ENCODE measurements at places on chromosomes 4 and X.
A peak's percentile ranks its signal among the peaks of the same experiment; 100 is the strongest.

DNA sequence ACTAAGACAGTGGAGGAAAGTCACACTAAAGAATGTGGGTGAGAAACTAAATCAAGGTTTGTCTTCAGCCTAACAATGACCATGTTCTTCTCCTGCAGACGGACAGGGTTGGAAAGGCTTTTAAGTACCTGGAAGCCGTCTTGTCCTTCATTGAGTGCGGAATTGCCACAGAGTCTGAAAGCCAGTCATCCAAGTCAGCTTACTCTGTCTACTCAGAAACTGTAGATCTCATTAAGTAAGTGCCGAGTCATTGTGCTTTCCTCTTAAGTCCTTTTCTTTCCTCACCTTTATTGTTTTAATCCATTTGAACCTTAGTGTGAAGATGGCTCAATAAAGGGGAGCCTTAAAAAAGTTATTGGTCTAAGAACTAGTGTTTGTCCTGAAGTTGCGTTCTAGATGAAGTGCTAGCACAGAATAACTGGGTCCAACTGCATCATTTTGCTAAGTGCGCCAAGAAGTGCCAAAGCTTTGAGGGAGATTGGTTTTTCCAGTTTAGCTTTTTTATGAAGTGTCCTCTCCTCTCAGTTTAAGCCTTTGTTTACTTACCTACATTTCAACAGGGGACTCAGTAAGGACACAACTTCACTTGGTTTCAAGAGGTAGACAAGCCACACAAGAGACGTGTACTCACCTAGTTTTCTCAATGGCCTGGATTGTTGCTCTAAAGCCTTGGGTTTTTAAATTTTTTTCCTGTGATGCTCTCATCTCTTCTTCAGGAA, 89.3 kb downstream of the KLHL8 start:
- DNase-seq: no peak

DNA sequence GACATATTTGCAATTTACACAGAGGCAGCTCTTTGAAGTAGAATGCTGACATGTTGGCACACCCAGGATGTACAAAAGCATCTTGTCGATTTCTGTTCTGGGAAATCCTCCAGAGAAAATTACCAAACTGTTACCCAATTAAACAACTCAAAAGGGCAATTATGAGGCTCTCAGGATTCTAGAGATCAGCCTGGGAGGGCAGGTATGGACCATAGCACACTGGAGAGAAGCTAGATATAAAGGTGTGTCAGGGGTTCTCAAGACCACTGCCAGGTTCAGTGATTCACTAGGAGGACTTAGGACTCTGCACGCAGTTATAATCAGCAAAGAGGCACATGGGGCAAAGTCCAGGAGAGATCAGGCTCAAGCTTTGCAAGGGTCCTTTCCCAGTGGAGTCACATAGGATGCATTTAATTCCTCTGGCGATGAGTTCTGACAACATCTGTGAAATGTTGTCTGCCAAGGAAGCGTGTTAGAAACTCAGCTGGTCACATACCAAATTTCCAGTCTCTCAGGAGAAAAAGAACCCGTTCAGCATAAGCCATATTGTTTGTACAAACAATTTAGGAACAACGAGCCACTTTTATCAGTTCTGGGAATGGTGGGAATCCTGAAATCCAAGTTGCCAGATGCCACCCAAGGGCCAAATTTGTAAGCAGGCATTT, 100.8 kb downstream of the SYTL5 start:
- no peak for DNase-seq

DNA sequence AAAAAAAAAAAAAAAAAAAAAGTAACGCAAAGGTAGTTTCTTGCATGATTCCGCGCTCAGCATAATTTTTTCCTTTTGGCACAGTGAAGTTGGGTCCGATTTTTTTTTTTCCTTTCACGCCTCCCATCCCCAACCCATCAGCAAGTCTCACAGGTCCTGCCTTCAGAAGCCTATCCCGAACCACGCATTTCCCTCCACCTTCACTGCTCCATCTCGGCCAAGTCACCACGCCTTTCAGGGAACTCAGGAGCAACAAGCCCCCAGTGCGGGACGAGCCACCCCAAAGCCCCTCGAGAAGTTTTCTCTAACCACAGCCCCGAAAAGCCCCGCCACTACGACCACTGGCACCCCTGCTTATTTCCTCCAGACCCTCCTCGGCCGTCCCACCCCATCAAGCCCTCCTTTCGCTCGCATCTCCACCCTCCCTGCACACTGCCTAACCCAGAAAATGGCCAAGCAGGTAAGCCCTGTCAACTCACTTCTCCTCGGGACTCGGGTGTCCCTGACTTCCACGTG, 1.0 kb downstream of the SLBP start:
- DNase-seq: no peak

GRCh38 chr4:126627255-126627654, 1005.5 kb upstream of the INTU start:
- DNase-seq: no peak

DNA sequence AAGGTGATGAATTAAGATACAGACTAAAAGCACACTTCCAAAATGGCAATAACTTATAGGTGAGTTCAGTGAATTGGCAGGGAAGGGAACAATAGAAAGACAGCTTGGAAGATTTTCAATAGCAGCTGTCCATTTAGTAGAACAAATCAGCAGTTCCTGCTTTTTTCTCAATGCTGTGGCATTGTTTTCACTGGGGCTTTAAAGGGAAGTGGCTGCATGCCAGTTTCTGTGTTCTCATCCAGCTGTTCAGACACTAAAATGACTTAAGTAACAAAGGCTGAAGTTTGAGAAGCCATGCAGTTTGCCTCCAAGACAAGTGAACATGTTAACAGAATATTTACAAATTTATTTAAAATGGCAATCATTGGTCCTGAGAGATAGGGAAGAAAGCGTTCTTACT, 291.9 kb downstream of the FAM47A start:
- no peak for DNase-seq

DNA sequence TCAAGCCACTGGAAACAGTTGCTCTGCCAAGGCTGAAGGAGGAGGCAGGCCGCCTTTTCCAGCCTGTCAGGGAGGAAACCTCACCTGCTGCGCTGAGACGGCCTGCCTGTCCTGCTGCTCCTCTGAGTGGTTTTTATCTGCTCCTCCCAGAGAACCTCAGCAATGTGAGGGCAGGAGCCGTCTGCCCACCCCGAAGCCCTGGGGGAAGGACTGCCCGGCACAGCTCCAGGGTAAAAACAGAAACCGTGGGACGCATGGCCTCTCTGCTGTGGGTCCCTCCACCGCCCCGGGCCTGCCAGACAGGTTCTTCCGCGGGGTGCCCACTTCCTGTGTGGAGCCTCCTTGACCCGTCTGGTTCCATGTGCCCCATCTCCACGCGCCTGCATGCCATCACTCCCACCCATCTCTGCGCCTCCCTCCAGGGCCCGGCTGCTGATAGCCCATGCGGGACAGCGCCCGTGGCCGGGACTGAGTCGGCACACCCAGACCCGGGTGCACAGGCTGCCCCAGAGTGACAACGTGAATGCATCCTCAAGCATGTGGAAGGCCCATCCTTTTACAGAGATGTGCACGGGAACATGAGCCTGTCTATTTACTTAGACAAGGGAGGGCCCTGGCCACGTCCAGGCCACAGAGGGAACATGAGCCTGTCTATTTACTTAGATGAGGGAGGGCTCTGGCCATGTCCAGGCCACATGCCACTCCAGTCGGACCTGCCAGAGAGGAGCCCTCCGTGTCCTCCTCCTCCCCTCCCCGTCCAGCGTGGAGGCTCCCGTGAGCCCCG, 4.0 kb upstream of the SLC49A3 start:
- no peak for DNase-seq

GRCh38 chr4:11028334-11028733, 343.8 kb upstream of the CLNK start:
- no peak for DNase-seq

DNA sequence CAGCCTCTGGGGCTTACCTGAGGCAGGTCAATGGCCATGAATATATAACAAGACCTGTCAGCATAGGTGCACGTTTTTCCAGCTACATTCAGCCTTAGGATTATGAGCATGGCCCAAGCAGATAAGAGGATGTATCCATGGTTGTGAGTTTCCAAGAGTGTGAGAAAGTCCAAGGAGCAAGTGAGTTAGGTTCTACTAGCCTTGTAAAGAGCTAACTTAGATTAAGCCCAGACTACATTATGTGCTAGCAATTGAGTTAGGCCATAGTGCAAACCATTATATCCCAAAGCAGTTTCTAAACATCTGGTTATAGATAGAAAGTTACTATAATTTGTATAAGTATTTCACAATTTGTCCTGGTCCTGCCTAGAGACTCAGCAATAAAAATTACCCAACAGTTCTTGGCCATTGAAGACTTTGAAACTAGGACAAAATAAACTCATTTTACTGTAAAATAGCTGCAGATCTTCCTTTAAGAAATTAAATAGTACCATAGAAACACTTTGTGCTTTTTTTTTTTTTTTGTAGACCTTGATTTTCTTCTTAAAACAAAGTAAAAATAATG, 312.0 kb downstream of the CAMK2D start:
- DNase-seq: no peak

GRCh38 chr4:53684136-53685130, 93.1 kb upstream of the LNX1 start:
- no peak for DNase-seq

GRCh38 chr4:119315036-119315435, 6.9 kb downstream of the FABP2 start:
- DNase-seq: no peak

GRCh38 chr4:153374442-153374841, 30.0 kb downstream of the MND1 start:
- DNase-seq: no peak

- DNase-seq: no peak
Measured at GRCh38 chr4:38688676-38689355, 24.8 kb downstream of the KLF3 start.

GRCh38 chrX:38403834-38404233, 51.4 kb downstream of the OTC start:
- DNase-seq: no peak

- DNase-seq: no peak
Measured at GRCh38 chr4:156888762-156889161, 82.8 kb downstream of the PDGFC start.

- DNase-seq: no peak
Measured at GRCh38 chr4:40059362-40059761, 2.7 kb downstream of the N4BP2 start.

- no peak for DNase-seq
Measured at GRCh38 chr4:8040607-8041006, 100.9 kb upstream of the AFAP1 start.

DNA sequence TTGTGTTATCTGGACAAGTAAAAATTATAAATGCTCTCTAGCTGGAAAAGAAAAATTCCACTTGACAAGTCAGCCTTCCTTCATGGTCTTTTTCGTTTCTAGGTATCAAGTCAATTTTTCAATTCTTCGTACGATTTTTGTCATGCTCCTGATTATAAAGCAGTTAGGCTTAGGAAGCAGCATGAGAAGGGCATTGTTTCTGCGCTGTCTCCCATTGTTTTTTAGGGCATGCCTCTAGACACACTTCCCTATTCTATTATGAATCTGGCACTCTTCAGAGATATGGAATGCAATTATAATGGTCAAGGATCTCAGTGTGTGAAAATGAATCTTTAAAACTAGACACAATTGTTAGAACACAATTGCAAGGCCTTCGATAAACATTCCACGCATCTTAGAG, 164.1 kb upstream of the FAT1 start:
- no peak for DNase-seq

DNA sequence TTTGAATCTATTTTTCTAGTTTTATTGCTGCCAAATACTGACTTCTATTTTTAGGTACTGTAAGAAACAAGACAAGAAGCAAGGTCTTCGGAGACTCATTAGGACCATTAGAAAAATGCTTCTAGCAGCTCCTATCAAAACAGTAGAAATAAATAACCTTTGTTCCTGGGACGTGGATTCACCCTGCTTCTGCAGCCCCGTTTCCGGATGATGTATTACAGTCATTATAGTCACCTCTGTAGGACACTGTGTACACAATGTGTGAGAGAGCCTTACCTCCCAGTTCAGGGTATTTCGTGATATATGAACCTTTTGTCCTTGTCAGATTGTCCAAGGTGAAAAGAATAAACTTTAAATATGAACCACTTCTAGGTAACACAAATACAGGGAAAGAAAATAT, 484.0 kb upstream of the TECRL start:
- no peak for DNase-seq

- no peak for DNase-seq
Measured at GRCh38 chrX:30141966-30142365, 73.4 kb upstream of the MAGEB2 start.

DNA sequence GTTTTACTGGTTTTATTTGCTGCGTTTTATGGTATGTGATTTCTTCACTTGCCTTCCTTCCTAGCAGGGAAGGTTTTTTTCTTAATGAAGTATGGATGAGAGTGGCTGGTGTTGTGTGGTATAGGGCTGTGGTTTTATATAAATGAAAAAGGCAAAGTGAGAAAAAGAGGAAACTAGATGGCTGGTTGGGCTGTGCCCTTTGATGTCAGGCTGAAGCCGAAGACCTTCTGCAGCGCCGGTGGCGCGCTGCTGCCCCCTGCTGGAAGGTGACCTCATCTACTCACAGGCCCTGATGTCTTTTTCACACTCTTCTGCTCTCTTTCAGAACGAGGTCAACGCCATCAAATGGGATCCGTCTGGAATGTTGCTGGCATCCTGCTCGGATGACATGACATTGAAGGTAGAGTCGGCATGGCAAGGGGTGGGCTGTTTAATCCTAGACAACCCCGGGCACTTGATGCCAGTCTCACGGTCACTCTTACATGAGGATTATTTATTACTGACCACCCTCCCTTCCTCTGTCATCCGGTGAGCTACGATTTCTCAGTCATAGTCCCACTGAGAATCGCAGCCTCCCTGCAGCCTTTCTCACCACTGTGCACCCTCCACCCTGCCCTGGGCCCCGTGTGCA, 56.6 kb downstream of the GPR143 start:
- peak; percentile 73 for DNase-seq

Data from activated naive CD8-positive, alpha-beta T cell treated with anti-CD3 and anti-CD28 coated beads, Interleukin-2, amount 50 U/mL, for 24 hours (primary cell).